Neural crest cell (in vitro differentiated cells): ENCODE measurements at places on chromosomes 12 and 14.

- no peak for DNase-seq
These were observed 18.8 kb upstream of the LTA4H start for GRCh38 chr12:96054244-96054610.

DNA sequence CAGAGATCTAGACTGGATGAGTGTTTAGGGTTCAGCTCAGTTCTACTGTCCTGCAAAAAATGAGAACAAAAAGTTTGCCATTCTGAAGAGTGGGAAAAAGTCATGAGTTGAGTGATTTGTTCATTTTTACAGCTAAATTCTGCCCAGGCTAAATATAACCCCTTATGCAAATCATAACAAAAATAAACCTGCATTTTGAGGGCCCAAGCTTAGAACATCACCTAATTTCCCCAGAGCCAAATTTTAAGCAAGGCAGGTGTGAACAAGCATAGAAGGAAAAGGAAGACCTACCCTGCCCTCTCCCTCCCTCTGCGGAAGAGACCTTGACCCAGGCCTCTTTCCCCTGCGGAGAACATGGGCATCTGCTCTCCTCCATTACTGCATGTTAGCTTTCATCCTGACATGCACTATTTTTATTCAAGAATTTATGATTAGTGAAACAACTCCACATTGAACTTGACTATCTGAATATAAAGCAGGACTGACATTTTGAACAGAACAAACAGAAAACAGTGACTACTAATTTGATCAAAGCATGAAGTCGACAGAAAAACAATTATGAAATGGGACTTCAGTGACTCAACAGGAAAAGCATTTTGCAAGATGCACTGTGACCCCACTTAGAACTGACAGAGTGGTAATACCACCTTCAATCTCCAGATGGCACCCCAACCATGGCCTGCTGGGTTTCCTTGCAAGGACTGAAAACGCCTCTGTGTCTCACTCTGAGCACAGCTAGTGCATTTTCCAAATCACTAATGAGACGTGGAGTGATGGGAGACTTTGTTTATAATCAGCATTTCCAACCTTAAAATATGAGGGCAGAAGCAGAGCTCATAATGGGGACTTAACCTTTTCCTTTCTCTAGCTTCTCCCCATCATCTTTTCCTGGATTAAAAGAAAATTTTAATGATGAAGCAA lies 30.9 kb upstream of the SELPLG start:
- peak; percentile 81 for DNase-seq

DNA sequence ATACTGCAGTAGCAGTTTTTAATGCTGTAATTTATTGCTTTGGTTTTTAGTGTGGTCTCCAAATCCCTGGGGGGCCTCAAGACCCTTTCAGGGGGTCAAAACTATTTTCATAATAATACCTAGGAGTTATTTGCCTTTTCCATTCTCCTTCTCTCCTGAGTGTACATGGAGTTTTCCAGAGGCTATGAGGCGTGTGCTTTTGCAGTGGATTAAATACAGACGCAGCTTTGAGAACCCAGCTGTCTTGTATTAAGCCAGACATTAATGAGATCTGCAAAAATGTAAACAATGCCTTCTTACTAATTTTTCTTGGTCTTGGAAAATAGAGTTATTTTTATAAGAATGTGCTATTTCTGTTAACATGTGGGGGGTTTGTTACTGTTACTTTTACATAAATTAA lies 68.6 kb downstream of the SLC25A47 start:
- no peak for DNase-seq

- DNase-seq, result no peak
These were observed 27.0 kb downstream of the CHD8 start for GRCh38 chr14:21428930-21429329.

DNA sequence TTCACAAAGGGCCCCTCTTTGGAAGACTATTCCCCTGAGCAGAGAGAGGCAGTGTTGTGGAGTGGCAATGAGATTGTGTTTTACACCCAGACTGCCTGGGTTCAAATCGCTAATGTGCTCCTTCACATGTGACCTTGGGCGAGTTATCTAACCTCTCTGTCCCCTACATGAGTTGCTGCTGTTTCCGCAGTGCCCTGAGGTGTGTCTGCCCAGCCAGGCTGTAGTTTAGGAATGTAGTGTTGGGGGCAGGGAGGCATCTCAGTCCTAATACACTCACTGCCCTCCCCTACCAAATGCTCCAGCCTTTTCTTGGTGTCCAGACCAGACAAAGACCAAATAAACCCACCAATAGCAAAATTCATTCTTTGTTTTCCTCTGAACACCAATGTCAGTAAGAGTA lies 78.6 kb downstream of the SLC24A4 start:
- DNase-seq, result no peak

- no peak for DNase-seq
These were observed 89.8 kb downstream of the CRADD start for GRCh38 chr12:93766796-93767523.

GRCh38 chr12:90922145-90922627 lies 32.8 kb downstream of the CCER1 start:
- no peak for DNase-seq

GRCh38 chr12:124930586-124930985 lies 16.1 kb upstream of the UBC start:
- no peak for DNase-seq

DNA sequence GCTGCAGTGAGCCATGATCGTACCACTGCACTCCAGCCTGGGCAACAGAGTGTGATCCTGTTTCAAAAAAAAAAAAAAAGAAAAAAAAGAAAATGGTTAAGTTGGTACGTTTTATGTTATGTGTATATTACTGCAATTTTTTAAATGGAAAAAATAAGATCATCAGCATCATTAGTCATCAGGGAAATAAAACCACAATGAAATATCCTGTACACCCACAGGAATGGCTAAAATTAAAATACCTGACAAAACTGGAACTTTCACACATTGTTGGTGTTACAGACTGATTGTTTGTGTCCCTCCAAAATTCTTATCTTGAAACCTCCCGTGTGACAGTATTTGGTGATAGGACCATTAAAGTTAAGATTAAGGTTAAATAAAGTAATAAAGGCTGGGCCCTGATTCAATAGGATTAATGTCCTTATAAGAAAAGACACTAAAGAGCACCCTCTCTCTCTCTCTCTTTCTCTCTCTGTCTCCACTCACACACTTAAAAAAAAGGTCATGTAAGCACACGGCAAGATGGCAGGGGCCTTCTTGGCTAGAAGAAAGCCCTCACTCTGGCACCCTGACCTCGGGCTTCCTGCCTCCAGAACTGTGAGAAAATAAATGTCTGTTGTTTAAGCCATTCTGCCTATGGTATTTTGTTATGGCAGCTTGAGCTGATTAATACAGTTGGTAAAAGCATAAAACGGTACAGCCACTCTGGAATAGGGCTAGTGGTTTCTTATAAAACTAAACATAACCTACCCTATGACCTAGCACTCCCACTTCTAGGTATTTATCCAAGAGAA lies 48.3 kb upstream of the ZFP36L1 start:
- no peak for DNase-seq

DNA sequence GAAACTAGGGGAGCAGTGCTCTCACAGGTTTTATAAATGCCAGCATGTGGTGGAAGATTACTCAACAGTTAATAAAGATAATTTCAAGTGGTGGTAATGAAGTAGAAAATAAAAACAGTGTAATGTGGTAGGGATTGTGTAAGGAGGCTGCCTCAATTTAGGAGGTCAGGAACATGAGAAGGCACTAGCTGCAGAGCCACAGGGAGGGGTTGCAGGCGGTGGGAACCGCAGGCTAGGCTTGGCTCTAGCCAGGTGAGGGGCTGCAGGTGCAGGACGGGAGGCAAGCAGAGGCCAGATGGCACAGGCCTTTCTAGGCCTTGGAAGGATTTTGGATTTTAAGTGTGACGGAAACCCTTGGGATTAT lies 768 bp downstream of the METTL25 start:
- no peak for DNase-seq

- no peak for DNase-seq
These were observed 36.9 kb upstream of the AP4S1 start for GRCh38 chr14:30988509-30988908.

- DNase-seq, result no peak
These were observed 1.8 kb upstream of the GCN1 start for GRCh38 chr12:120196363-120196762.
